Stimulated activated CD8-positive, alpha-beta memory T cell treated with anti-CD3 and anti-CD28 coated beads, Interleukin-2, amount 100 ng/mL, for 1 hour (primary cell): ENCODE measurements at places on chromosomes 1 and 21.

DNA sequence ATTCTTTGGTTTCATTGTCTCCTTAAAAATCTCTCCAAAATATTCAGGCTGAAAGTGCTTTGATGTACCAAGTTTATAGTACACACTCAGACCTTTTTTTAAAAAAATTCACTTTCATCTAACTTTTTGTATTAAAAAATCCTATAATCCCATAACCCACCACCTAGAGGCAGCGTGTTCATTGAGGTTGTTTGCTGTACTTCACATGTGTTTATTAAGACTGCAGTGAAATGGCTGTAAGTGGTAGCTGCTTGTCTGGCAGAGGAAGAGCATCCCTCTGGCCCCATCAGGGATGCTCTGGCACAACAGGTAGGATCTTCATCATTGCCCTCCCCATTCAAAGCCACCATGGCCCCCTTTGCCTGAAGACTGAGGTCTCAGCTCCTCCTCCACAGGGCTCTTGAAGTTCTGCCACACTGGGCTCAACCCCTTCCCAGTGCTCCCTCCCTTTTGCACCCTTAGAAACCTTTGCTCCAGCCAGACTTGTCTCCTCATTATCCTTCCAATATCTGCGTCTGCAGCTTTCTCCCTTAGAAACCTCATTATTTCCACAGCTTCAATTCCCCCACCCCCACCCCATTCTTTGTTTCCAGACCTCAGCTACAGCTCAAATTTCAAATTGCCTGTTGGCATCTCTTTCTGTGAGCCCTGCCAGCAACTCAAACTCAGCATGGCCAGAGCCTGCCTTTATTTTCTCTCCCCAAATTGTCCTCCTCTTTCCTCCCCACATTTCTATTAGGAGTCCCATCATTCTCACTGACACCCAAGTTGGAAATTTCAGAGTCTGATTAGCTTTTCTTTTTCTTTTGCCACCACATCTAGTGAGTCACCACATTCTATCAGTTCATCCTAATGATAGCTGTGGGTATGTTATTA is 369.6 kb upstream of the USP24 start:
- DNase-seq: no peak

GRCh38 chr1:160005070-160005469 is 26.7 kb downstream of the PIGM start:
- no peak for DNase-seq

DNA sequence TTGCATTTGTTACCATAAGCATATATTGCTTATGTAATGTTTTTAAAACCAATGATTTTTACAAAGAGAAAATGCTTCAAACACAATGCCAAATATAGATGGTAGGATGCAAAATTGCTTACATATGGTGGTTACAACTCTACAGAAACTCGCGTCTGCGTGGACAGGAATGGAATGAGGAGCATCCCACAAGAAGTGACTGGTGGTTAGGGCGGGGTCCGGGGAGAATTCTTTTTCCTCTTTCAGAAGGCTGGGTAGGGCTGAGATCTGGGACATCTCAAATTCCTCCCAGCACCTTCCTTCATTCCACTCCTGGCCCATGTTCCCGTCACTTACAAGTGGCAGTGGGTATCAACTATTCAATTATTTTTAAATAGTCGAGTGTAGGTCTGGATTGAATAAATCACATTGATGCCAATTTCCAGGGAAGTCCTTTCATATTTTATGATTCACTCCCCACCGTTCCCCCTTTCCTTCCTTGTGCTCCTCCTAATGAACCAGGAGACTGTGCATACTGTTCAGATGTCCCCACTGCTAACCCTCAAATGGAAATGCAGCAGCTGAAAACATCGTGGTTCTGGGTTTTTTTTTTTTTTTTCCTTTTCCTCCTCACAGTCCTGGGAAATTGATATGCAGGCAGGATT is 174.5 kb upstream of the POU3F1 start:
- no peak for DNase-seq

- no peak for DNase-seq
These were observed 89.1 kb upstream of the KCNK2 start for GRCh38 chr1:214993419-214993818.

DNA sequence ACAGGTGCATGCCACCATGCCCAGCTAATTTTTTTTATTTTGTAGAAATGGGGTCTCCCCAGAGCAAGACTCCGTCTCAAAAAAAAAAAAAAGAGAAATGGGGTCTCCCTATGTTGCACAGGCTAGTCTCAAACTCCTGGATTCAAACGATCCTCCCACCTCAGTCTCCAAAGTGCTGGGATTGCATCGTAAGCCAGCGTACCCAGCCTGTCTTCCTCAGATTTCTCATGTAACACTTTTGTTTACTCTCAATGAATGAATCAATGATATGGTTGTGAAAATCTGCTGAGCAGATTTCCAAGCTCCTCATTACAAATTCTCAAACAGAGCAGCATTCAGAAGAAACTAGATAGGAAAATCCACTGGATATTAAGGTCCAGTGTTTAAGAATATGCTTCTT is 6.6 kb downstream of the CMPK1 start:
- no peak for DNase-seq

- no peak for DNase-seq
These were observed 862.7 kb downstream of the PLA2G4A start for GRCh38 chr1:187691439-187691838.

- DNase-seq: no peak
These were observed 52.2 kb downstream of the KCNC4 start for GRCh38 chr1:110262296-110262695.

DNA sequence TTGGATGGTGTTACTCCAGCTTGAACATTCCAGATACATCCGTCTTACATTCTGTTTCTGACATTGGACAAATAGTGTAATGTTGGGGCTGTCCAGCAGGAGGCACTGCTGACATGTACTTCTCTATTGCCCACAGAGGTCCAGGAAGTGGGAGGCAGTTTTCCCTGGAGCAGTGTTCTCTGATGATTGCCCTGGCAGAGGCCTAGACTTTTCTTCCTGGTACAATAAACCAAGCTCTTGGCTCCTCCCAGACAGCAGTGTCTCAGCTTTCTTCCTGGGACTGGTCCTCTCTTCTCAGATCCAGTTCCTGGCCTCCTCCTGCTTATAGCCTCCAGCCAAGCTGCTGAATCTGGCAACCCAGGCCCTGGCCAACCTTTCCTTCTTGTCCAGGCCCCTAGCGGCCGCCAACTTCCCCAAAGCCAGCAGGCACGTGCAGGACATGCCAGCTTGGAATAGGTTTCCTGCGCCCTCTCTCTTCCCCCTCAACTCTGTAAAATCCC is 14.9 kb upstream of the IFNLR1 start:
- no peak for DNase-seq

- DNase-seq: no peak
These were observed 15.2 kb downstream of the LRRN2 start for GRCh38 chr1:204670152-204670927.

DNA sequence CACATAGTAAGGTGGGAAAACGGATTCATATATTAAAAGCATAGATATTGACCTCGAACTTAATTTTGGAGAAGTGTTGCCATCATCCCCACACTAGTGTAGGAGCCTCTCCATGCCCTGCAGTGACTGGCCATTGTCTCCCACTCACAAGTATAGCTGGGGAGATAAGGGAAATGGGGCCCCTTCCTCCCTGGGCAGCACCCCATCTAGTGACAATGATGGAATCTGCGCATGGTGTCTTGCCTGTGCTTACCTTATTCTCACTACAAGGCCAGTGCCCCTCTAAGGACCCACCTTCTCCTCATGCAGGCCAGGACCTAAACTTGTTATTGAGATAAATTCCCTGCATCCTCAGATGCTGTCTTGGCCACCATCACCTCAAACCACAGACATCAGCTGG is 374.9 kb downstream of the NTNG1 start:
- no peak for DNase-seq

DNA sequence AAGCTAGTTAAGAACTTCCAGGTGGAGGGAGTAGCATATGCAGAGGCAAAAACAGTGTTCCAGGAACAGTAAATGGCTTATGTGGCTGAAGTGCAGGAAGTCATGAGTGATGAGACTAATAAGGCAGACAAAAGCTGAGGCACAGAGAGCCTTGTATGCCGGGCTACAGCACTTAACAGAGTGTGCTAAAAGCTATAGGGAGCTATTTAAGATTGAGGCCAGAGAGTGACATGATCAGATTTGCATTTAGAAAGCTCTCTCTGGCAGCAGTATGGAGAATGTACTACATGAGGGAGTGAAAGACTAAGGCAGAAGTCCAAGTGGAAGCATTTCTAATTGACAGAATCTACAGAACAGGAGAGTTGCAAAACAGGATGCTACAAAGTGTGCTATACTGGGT is 38.6 kb downstream of the WASF2 start:
- DNase-seq: no peak

GRCh38 chr1:192439373-192440025 is 122.7 kb downstream of the RGS21 start:
- DNase-seq: no peak

- DNase-seq: no peak
These were observed 9.3 kb downstream of the EEIG2 start for GRCh38 chr1:108569097-108569728.

DNA sequence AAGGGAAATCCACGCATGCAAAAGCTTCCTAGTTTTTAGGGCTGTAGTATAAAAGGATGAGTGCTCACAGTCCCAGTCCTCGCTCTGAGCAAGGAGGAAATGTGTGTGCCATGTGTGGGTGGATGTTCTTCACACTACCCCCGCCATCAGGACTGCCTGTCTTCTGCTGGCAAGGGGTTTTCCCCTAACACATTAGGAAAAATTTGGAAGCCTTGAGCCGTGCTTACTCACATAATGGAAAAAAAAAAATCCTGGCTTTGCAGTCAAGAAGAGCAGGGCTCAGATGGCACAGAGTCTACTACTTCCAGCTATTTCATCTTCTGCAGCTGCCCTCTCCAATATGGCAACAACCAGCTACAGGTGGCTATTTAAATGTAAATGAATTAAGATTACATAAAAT is 363.1 kb downstream of the PLPP3 start:
- no peak for DNase-seq

DNA sequence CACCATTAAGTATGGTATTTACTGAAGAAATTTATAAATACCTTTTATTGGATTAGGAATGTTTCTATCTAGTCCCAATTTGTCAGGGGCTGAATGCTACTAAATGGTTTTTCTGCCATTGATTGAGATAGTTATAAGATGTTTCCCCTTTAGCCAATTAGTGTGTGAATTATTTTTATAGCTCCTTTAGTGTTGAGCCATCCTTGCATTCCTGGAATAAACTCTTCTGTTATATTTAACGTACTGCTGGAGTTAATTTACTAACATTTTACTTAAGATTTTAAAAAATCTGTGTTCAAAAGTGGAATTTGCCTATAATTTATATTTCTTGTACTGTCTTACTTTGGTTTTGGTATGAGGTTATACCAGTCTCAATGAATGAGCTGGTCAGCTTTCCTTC is 25.4 kb upstream of the LRRC3 start:
- no peak for DNase-seq

GRCh38 chr1:18384471-18384870 is 96.3 kb upstream of the KLHDC7A start:
- no peak for DNase-seq

GRCh38 chr1:38084113-38084512 is 37.5 kb upstream of the POU3F1 start:
- DNase-seq: no peak

- DNase-seq: no peak
These were observed 13.9 kb downstream of the SORT1 start for GRCh38 chr1:109383854-109384253.

DNA sequence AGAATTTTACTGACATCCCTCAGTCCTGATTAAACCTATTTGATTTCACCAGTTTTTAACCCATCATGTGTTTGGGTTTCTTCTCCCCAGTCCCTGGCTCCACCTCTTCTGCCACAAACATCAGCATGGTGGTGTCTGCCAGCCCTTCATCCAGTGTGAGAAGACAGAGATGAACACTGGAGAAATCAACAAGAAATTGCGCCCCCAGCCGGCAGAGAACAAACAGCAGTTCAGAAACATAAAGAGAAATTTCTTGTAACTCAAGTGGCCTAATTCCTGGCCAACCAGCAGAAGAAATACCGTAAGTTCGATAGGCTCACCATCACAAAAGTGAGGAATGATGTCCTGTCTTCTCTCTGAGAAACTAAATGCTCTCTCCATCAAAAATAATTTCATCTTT is 18.3 kb downstream of the S100A11 start:
- DNase-seq: no peak

DNA sequence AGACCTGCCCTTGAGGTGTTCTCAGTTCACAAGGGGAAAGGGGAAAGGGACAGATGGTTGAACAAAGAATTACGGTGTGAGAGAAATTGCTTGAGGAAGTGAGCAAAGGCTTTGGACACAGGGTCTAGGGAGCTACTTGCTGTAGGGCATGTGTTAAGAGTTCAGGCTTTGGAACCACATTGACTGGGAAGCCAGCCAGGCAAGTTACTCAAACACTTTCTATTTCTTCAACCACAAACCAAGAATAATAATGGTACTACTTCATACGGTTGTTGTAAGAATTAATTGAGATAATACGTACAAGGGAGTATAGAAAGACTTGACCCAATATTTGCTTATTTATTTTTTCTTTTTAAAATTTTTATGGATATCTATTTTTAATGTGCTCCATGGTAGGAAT is 26.6 kb downstream of the AK4 start:
- DNase-seq: no peak

- no peak for DNase-seq
These were observed 8.8 kb downstream of the TSEN15 start for GRCh38 chr1:184060316-184060715.

DNA sequence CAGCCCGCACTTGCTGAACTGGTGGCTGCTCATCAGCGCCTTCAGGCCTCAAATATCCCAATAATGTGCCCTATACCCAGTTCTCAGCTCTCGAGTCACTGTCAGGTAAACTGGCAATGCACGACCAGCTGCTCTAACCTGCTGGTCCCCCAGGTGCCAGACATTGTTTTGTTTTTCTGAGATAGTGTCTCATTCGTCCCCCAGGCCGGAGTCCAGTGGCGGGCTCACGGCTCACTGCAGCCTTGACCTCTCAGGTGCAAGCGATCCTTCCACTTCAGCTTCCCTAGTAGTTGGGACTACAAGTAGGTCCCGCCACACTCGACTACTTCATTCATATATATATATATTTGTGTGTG is 1.0 kb upstream of the NADK start:
- DNase-seq: no peak

DNA sequence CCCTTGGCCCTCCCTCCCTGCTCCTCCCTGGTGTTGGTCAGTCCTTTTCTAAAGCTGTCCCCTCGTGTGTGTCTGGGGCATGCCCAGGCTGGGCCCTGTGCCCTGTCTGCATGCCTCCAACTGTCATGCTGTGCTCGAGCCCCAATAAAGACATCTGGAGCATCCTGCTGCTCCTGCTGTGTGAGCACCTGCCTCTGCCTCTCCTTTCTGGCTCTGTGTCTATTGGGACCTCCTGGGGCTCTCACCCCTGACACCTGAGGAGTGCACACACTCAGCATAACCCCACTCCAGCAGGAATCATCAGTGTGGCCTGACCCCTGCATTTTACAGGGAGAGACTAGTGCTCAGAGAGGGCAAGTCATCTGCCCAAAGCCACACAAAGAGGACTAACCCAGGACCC is 23.7 kb downstream of the KCNC4 start:
- no peak for DNase-seq

DNA sequence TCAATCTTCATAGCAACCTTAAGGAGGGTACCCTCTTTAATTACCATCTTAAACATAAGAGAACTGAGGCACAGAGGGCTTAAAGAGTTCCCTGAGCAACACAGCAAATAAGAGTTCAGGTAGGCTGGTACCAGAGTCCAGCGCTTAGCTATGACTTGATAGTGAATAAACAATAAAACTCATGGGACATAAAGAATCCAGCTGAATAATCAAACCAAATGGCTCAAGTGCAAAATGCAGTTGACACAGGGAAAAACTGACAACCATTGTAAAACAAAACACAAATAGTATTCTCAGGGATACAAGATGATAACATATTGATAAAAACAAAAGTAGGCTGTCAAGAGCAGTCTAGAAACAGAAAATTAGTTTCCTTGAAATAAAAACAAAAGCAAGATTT is 176.9 kb upstream of the HMGB4 start:
- no peak for DNase-seq
